ENCODE measurements at places on chromosomes 1 and 21. TPM values are rescaled to one million over a fixed set of nuclear protein-coding genes. Genes with fewer than 3 reads are reported as not detected.

The TSACC gene
- total RNA-seq, result not detected

GRCh38 chr1:61160526-61160925, 78.2 kb downstream of the NFIA start:
- no peak for DNase-seq

- DNase-seq, result no peak
Observed at GRCh38 chr1:244161236-244161510, 110.1 kb downstream of the ZBTB18 start.

- no peak for DNase-seq
Observed at GRCh38 chr21:36551731-36552433, 72.0 kb upstream of the CLDN14 start.

DNA sequence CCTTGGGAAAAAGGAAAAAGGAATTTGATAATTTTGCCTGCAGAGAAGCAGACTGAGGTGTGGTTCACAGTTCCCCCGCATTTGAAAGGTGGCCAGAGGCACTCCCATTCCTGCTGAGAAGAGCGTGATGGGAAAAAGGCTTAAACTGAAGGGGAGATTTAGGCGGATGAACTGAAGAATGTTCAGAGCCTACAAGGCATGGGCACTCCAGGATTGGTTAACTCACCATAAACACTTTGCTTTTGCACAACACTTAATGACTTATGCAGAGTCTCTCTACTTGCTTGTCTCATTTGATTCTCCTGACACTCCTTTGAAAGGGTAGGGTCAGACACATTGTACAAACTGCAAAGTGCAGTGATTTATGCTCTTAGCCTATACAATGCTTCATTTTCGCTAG, 119.6 kb upstream of the RUNX1 start:
- no peak for DNase-seq

GRCh38 chr1:94326329-94326728, 88.9 kb upstream of the ARHGAP29 start:
- DNase-seq, result no peak

The CLDN17 gene
- total RNA-seq, result not detected

The GLIS1 gene
- total RNA-seq, result 0.03 TPM

- DNase-seq, result no peak
Observed at GRCh38 chr1:108960719-108961118, 2.6 kb downstream of the CLCC1 start.

GRCh38 chr21:16863908-16864307, 648.9 kb upstream of the CXADR start:
- no peak for DNase-seq

The HS2ST1 gene
- total RNA-seq, result 5.1 TPM

The ACTN2 gene
- total RNA-seq, result 0.71 TPM

GRCh38 chr1:4118746-4119515, 218.9 kb upstream of the C1orf174 start:
- DNase-seq, result no peak

DNA sequence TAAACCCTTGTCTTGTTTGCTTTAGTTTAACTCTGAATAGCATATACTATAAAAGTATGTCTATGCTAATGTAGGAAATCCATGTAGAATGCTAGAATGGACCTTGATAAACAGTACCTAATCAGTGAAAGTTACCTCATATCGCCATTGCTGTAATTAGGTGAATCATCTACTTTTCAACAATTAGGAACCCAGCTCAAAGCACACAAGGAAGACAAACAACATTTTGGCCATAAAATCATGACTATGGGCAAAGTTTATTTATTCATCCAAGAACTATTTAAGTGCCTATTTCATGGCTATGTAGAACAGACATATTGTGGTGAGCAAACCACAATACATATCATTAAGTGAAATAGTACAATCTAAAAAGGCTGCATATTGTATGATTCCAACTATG, 1043.2 kb downstream of the BRINP3 start:
- no peak for DNase-seq

The KRTAP21-2 gene
- not detected for total RNA-seq

The ZBTB8B gene
- not detected for total RNA-seq

GRCh38 chr1:83626603-83627002, 372.3 kb downstream of the TTLL7 start:
- DNase-seq, result no peak

The ARHGEF10L gene
- total RNA-seq, result 31.0 TPM

GRCh38 chr1:147750618-147751217, 9.7 kb downstream of the GJA5 start:
- no peak for DNase-seq

DNA sequence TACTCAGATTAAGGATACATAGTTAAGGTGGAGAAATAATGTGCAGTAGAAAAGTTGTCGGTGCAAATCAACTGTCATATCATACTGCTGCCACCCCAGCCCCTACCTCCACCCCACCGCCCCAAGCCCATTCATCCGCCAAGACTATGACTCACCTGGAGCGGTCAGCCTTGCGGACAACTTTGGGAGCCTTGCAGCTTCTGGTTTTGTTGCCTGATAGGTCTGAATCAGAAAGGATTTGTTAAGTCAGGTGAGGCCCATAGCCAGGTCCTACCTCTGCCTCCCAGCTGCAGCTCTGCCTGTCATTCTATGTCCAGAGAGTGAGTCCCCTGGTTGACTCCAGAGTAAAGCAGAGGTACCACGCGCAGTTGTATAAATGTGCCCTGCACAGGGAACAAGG, 12.6 kb downstream of the C1orf162 start:
- DNase-seq, result no peak

DNA sequence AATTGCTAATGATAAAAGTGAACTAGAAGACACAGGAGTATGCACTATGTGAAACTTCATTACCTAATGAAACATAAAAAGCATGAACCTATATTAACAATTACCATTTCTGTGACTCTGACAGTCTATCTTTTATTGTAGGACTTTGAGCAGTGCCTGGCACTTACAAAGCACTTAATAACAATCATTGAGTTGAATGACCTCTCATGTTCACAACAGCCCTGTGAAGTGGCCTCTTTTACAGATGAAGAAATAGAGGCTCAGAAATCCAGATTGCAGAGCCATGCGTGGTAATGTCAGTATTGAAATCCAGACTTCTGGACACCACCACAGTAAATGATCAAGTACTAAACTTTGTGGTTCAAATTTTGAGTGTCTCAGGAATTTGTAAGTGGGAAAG, 326.4 kb downstream of the NTNG1 start:
- no peak for DNase-seq

GRCh38 chr1:101136739-101137138, 100.1 kb upstream of the S1PR1 start:
- DNase-seq, result peak; percentile 11

The NCSTN gene
- total RNA-seq, result 47.8 TPM

DNA sequence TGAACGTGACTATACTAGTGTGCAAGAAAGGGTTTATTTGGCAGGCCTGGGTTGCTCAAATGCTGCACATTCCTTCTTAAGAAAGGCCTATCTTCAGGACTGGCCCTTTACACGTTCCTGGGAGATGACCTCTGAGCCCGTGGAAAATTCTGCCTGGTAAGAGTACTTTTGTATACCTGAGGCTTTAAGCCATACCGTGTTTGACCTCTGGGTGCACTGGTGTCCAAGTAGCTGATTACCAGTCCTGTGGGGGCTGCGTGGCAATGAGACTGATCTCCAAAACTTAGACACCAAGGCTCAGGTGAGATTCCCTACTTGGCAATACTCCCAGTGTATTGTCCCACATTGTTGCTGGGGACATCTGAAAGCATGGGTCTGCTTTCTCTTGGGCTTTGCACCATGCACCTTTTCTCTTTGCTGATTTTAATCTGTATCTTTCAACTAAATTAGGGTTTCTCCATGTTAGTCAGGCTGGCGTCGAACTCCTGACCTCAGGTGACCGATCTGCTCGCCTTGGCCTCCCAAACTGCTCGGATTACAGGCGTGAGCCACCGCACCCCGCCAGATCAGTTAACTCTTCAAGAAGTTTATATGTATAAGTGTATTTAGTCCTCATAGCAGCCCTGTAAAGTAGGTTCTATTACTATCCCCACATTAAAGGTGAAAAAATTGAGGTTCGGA, 44.5 kb downstream of the TRIM33 start:
- no peak for DNase-seq

- DNase-seq, result no peak
Observed at GRCh38 chr21:44893948-44894656, 20.6 kb upstream of the PTTG1IP start.

GRCh38 chr1:183185941-183186490, at the start of gene LAMC2:
LAMC2 (plus strand) TSS chr1:183186264; CDS start chr1:183186353, 89 bp downstream.
- DNase-seq, result peak; percentile 87

GRCh38 chr1:241266121-241266520, 90.9 kb downstream of the RGS7 start:
- DNase-seq, result no peak

DNA sequence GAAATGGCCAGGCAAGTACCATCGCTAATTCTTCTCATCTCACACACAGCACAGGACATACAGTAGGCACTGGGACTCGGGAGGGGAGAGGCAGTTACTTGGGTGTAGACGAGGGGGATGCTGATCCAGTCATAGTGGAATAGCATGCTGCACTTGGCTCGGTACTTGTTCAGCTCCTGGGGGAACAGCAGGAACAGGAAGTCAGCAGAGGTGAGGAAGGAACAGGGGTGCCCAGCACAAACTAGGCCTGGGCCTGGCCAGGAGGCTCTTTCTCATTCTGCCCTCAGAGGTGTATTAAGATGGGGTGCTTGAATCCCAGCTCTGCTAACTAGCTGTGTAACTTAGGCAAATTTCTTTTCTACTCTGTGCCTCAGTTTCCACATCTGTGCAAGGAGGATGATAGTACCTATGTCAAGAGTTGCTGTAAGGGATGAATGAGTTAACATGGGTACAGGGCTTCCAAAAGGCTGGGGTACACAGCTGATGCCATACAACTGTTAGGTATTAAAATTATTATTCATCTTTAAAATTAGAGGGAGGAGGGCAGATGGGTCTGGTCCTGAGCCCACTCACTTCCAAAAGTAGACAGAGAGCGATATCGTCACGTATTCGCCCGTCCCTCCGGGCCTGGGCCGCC, 2.4 kb downstream of the BEST4 start:
- no peak for DNase-seq

DNA sequence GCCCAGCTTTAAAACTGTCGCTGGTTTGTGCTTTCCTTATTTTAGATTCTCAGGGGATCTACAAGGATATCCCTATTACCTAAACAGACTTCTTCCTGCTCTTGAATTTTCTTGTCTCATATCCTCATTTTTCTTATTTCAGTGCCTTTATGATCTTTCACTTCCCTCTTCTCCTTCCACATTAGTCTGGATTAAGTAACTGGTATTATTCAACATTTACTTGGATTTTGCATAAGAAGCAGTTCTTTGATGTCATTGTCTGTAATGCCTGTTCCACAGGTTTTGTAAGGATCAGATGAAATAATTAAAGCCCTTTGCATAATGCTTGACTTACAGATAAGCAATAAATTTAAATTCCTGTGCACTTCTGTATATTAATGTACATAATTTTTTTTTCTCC, 26.5 kb downstream of the CXADR start:
- no peak for DNase-seq

The OTUD7B gene
- 16.5 TPM for total RNA-seq

DNA sequence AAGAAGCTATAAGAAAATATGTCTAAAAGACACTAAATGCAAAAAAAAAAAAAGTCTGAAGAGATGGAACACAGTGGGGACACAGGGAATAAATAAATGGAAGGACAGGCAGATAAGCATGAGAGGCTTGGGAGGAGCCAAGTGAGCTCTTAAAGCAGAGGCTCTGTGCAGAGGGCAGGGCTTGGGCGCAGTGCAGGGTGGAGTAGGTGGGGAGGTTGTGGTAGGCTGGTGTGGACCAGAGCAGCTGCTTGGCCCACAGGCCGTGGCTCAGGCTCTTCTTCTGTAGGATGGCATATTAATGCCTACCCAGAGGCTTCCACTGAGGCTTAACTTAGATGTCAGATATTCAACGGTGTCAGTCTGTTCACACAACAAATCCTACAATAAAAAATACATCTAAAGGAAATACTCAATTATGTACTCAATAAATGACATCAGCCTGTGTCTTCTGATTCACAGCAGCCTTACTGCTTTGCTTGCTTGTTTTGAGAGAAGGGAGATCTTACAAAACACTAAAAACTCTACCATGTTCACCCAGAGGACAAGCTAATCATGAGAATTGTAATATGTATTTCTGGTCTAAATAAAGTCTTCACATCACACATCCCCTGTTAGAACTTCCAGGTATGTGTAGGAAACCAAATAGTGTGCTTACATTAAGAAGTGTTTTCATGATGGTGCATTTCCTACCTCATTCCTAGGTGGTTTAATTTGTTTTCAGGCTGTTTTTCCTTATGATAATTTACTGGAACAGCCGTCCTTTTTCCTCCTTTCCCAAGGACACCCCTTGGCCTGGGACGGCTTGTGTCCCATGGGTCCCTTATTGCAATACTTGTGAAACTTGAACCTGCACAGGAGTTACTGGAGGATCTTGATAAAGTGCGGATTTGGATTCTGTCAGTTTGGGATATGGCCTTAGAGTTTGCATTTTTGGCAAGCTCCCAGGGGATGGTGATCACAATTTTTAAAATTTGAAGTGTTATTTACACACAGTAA, 24.9 kb downstream of the DIP2A start:
- DNase-seq, result no peak

The MEX3A gene
- total RNA-seq, result 2.0 TPM

DNA sequence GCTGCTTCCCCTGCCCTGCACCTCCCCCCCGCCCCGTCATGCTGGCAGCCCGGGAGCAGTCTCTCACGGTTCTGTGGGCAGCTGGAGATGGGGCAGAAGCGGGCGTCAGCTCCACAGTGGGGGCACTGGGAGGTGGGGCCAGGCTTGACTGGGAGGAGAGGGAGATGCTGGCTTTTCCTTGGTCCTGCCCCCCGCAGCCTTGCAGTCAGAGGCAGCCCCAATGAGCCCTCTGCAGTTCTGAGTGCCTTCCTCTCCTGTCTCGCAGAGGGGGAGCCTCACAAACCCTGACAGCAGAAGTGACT, 21.7 kb downstream of the ARHGEF10L start:
- peak; percentile 82 for DNase-seq

DNA sequence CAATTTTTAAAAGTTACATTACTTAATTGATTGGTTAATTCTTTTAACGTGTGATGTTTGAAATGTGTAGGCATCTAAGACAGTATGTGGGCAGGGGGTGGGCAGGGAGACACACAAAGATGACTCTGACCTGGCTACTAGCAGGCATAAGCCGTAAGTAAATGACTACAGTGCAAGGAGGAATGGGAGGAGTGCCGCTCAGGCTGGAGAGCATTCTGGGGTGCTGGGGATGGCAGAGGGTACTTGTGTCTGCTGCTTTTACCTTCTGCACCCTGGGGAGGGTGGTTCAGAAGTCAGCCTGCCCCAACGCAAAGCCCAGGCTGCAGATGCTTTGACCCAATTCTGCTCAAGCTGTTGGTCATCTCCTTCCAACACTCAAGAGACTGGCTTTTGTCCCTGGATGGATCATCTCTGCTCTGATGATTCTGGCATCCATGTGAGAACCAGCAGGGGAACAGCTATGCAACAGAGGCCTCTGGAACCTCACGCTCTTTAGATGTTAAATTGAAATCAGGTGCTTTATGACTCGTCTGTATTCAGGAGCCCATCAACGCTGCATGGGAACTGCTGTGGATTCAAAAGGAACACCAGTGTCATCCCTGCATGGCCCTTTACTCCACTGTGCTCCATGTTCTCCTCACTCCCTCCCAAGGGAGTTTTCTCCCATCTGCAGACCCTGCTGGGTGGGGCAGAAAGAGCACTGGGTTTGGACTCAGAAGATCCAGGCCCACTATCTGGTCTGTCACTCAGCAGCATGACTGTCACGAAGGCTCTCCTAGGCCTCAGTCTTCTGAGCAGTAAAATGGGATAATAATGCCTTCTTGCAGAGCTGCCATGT, 78.8 kb downstream of the FAM78B start:
- DNase-seq, result no peak

The RGS13 gene
- not detected for total RNA-seq

Measured in Caki2 (cell line).